Kidney epithelial cell (primary cell): ENCODE measurements at places on chromosomes 1 and 21.
A peak's percentile ranks its signal among the peaks of the same experiment; 100 is the strongest.

GRCh38 chr1:185038813-185039376 is 6.5 kb upstream of the RNF2 start:
- no peak for DNase-seq

DNA sequence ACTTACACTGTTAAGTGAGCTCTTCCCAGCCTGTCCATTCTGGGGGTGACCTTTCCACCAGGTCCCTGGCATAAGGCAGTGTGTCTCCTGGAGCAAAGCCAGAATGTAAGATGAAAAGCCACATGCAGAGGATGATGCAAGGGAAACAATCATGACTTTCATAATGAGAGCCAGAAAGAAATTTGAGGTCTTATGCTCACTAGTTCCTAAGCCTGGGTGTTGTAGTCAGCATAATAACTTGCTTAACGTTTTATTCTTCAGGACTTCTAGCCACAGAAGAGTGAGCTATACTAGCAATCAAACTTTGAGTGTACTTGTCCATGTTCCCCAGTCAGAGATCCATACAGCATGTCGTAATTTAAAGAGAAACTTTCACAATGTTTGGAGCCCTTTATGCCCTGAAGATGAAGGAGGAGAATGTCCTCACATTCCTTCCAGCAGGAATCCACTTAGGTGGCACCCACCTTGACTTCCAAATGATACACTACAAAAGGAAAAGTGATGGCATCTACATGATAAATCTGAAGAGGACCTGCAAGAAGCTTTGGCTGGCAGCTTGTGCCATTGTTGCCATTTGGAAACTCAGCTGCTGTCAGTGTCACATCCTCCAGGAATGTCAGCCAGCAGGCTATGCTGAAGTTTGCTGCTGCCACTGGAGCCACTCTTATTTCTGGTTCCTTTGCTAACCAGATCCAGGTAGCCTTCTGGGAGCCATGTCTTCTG is 60.5 kb upstream of the FOXD3 start:
- DNase-seq = no peak

DNA sequence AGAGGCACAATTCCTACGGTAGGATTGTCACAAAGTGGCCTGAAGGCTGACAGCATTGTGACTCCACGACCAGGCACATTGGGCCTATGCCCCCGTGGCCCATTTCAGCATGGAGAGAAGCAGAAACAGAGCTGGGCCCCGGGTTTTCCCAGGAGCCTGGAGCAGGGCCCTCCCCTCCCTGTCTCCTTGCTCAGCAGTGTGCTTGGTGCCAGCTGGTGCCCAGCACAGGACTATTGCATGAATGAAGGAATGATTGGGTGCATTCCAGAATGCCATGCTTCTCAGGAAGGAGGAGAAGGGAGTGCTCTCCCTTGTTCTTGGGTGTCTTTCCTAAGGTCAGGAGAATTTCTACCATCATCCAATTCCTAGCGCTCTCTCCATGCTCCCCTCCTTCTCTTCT is 33.7 kb downstream of the IER5 start:
- no peak for DNase-seq

- no peak for DNase-seq
Observed at GRCh38 chr1:245128381-245129101, 26.2 kb upstream of the KIF26B start.

- DNase-seq = no peak
Observed at GRCh38 chr1:12717301-12717838, 1.5 kb downstream of the AADACL3 start.

GRCh38 chr1:184392067-184392466 is 5.2 kb downstream of the C1orf21 start:
- no peak for DNase-seq

DNA sequence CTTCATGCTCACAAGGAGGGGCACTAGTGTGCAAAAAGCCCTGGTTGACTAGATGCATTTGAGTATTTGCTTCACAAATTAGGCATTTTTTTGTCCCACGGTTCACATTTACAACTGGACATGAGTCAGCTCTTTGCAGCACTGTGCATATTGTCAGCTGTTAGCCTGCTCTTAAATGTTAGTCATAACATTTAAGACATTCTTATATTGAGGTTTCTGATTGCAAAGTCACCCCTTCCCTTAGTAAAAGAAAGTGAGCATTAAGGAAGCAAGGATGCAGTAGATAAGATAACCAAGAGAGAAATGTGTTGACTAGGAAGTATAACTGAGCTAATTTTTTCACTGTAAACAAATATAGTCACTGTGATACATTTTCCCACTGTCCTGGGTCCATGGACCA is 132.6 kb upstream of the CTTNBP2NL start:
- DNase-seq = no peak

DNA sequence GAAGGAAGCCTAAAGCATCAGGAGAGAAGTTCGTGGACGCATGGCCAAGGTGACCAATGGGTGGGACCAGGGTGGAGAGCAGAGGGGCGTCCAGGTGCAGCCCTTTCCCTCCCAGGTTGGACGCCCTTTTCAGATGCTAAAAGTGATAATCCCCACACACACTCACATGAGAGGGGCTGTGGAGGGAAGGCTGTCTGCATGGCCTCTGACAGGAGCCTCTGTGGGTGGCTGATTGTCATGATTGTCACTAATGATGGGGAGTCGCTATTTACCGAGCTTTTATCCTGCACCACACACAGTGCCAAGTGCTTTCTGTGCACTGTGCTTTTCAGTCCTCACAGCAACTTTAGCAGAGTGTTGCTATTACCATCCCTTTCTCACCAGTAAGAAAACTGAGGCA is 27.1 kb upstream of the C1QA start:
- no peak for DNase-seq

- no peak for DNase-seq
Observed at GRCh38 chr1:156645666-156646065, 3.7 kb downstream of the BCAN start.

DNA sequence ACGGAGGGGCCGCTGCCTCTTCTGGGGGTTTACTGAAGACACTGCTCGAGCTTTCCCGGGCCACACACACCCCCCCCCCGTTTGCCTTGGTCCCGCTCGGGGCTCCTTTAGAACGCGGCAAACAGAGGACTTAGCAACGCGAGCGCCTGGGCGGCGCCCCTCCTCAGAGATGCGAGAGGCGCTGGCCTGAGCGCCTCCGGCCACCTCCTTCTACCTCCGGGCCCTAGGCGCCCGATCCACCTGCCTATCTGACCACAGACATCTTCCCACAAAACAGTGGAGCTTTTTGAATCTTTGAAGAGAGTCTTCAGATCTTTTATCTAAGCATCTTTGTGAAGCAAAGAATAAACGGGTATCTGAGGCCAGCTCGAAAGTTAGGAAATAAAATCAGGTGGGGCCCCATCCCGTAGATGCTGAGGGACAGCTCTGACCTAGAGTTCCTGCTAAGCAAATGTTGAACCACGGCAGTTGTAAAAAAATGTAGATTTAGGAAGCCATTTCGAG is 436 bp upstream of the TTLL7 start:
- DNase-seq = no peak

DNA sequence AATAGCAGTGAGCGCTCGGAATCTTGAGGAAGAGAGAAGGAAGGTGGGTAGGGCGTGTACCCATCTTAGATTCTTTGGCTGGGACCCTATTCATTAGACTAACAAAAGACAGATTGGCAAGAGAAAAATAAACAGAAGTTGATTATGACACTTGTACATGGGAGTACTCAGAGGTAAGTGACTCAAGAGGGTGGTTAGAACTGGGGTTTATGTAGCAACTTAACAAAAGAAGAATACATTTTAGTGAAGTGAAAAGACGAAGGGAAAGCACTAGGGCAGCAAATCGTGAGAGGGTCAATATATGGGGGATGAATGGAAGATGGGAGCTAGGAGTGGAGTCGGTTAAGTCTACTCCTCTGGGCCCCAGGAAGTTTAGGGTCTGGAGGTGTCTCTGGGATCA is 25.8 kb upstream of the RCC2 start:
- DNase-seq = no peak

- DNase-seq = no peak
Observed at GRCh38 chr1:26945728-26946127, 14.5 kb downstream of the KDF1 start.

GRCh38 chr21:36135391-36136102 is 668 bp downstream of the CBR3 start:
- no peak for DNase-seq

GRCh38 chr1:63813829-63814277 is 40.0 kb downstream of the ROR1 start:
- peak; percentile 61 for DNase-seq

GRCh38 chr1:88973520-88974137 is 18.8 kb downstream of the KYAT3 start:
- no peak for DNase-seq

DNA sequence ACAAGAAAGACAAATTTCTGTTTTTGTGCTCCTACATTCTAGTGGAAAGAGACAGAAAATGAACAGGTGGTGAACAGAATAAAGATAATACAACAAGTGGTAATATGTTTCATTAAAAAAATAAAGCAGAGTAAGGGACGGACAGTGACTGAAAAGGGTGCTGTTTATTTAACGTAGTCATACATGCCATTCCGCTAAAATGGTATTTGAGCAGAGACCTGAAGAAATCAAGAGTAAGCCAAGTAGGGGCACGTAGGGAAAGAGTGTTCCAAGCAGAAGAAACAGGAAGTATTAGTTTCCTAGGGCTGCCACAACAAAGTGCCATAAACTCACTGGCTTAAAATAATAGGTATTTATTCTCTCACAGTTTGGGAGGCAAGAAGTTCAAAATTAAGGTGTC is 65.6 kb upstream of the KCTD3 start:
- no peak for DNase-seq

DNA sequence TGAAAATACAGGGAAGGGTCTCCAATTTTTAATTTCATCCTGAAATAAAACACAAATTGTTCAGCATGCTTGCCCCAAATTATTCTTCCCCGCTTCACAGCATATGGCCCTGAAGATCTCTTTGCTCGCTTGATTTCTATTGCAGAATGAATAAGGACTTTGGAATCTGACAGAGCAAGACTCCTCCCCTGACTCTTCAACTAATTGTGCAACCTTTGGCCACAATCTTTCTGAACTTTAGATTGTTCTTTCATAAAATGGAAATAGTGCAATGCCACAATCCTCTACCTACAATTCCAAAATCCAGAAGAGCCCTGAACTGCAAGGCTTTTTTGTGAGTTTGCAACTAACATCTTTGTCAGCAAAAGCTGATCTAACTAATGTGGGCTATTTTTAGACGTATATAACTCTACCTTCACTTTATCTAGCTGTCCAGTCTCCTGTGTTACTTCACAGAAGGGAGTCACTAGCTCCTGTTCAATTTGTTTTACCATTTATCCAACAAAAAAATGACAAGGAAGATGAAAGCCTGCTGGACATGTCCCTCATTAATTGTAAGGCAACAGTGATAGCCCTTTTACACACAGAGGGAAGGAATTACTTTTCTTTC is 13.4 kb downstream of the RNASEL start:
- no peak for DNase-seq

DNA sequence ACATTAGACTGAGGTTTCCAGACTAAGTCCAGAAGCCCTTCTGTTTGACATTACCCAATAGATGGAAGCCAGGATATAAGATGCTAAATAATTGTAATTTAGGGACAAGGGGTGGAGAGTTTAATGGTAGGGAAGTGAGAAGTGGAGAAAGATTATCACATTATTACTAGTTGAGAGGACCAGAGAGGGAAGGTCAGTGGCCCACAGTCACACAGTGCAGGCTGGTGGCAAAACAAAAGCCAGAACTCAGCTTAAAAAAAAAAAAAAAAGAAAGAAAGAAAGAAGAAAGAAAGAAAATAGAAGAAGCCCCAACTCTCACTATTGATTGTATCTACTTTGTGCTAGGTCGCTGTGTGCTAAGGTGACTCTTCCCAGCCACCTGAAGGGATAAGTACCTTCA is 41.6 kb upstream of the WNT4 start:
- DNase-seq = no peak

GRCh38 chr1:21567241-21568005 is 58.2 kb downstream of the ALPL start:
- peak; percentile 75 for DNase-seq

- no peak for DNase-seq
Observed at GRCh38 chr1:67274623-67275325, 32.9 kb upstream of the IL12RB2 start.

DNA sequence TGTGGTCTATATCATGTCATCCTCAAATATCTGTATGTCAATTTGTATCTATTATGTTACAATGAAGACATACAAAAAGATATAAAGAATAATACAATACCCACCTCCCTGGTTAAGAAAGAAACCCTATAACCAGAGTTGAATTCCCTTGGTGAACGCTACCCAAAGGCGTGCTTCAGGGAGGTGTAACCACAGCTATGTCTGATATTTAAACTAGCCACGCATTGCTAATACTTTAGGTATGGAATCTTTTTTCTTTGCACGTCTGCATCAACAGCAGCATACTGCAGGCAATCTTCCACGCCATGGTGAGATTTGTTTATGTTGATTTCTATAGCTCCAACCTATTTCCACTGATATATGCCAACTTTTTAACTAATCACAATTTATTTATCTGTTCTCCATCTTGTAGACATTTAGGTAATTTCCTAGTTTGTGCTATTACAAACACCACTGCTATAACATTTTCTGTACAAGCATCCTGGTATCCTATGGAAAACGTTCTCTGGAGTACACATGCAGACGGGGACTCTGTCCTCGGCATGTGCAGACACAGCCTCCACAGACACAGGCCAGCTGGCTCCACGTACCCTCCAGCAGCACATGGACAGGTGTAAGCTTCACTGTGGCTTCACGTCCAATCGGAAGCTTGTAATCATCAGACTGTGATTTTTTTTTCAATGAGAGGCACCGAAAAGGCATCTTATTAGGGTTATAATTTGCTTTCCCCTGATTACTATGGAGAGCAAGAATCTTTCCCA is 58.5 kb downstream of the HSF2BP start:
- peak; percentile 80 for DNase-seq

DNA sequence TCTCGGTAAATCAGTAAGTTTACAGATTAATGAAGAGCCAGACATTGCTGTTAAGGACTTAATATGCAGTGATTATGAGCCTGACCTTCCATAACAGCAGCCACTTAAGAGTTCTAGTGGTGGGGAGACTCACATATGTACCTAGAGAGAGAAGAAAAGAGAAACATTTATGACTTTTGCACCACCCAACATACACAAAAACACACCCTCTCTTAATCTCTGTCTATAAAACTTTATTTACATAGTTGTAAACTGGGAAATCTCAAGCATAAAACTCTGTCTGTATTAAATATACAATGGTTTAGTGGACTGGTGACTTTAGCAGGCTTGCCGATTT is 347.4 kb upstream of the ADGRL2 start:
- DNase-seq = no peak

- no peak for DNase-seq
Observed at GRCh38 chr1:116766616-116767469, 12.6 kb downstream of the CD2 start.

DNA sequence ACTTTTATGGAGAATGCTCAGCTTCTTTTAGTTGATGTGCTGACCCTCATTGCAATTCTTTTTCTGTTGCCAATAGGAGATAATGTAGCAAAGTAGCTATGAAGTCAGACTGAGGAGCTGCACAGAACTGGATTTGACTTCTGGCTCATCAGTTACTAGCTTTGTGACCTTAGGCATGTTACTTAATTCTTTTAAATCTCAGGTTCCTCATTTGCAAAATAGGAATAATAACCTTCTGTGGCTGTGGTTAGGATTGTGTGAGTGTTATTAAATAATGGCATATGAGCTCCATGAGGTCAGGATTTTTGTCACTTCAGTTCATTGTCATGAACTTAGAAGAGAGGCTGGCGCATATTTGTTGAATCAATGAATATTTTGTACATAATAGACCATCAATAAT is 237.6 kb upstream of the SGIP1 start:
- DNase-seq = no peak
